ENCODE measurements at places on chromosomes 1 and 21. TPM values are rescaled to one million over a fixed set of nuclear protein-coding genes. Genes with fewer than 3 reads are reported as not detected.

DNA sequence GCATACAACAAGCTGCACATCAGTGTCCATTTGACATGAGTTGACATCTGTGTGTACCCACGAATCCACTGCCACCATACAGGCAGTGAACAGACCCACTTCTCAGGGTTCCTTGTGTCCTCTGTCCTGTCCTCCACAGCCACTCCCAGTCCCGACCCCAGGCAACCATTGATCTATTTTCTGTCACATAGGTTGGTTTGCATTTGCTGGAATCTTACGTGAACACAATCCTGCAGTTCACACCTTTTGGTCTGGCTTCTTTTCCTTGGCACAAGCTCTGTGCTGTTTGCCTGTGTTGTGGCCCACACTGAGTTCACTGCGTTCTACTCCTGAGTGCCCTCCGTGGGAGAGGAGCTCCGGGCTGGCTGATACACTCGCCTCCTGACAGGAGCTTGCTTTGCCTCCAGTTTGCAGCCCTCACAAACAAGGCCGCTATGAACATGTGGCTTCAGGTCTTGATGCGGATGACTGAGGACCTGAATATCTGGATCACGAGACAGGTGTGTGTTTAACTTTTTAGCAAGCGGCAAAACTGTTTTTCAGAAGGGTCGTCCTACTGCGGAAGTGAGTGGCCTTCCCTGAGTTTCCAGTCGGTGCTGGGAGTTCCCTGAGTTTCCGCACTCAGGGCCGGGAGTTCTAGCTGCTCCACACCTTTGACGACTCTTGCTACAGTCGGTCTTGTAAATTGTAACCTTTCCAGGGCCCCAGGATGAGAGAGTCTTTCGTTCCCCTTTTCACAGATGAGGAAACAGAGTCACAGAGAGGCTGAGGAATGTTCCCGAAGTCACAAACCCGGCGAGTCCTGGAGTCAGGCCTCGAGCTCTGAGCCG, 13.0 kb upstream of the COL18A1 start:
- no peaks in the 10 kb centered on the region for H3K36me3 ChIP-seq
- DNase-seq = no peak
- peaks cover 6% of the 10 kb centered on the region for H3K4me1 ChIP-seq
- H3K27ac ChIP-seq = no peak overlapping the region

DNA sequence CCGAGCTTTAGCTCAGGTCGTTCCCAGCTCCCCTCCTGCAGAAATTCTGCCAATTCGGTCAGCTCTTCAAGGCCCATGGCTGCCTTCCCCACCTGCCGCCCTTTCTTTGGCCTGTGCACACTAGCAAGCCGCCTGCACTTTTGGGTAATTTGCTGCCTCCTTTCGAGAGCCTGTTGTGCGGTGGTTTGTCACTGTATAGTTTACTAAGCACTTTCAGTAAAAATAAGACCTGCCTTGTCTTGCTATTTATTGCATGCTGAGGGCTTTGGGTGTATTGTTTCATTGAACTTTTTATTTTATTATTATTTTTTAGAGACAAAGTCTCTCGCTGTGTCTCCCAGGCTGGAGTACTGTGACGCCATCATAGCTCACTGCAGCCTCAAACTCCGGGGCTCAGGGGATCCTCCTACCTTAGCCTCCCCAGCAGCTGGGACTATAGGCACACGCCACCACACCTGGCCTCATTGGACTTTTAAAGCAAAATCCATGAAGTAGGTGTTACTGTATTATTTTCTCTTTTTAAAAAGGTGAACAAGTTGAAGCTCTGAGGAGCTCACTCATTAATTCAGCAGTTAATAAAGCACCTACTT, 1.1 kb upstream of the FABP3 start:
- no peak for DNase-seq
- no peaks in the 10 kb centered on the region for H3K4me1 ChIP-seq
- no peaks in the 10 kb centered on the region for H3K36me3 ChIP-seq
- peak overlapping the region; percentile 88 for H3K27ac ChIP-seq
- H3K4me3 ChIP-seq = peak overlapping the region; percentile 46

DNA sequence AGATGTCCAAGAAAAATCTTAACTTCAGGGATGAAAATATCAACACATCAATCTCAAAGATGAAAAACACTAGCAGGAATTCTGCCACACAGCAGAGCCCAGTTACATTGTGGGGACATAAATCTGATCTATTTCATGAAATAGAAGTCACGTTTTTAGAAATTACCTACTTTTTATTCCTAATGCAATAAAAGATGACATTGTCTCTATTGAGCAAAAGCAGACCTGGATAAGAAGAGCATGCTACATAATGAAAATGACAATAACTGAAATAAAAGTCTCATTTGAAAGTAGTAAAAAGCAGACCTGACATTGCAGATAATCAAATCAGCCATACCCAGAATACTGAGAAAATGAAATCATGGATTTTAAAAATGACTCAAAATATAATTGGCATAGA, 156.8 kb downstream of the NTNG1 start:
- H3K4me3 ChIP-seq = no peak overlapping the region
- H3K27me3 ChIP-seq = no peaks in the 10 kb centered on the region
- H3K4me1 ChIP-seq = no peaks in the 10 kb centered on the region

DNA sequence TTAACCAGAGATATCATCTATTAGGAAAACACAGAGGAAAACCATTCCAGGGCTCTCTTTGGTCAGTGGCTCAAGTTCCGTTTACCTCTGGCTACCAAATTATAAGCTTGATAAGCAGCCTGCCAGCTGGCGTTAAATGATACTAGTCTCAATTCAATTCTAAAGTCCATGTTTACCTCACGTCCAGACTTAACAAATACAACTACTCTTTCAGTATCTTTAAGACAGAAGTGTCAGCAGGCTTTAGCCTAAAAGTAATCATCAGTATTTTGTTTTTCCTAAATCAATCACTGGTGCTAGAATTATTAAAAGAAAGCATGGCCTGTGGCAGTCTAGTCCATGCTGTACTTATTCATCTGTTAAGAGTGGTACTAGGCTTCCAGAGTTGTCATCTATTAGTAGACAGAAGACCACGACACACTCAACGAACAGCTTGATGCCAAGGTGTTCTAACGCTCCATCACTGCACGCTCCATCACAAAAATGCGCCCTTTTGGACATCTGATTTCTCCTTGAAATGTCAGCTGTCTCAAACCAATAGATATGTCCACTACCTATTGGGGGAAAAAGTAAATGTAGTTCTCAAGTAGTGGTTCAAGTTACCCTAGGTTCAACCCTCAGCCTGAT, 1.5 kb downstream of the IVNS1ABP start:
- no peak for DNase-seq
- H3K36me3 ChIP-seq = no peaks in the 10 kb centered on the region
- peak overlapping the region; percentile 91 for H3K27ac ChIP-seq
- H3K4me1 ChIP-seq = peaks cover 5% of the 10 kb centered on the region

DNA sequence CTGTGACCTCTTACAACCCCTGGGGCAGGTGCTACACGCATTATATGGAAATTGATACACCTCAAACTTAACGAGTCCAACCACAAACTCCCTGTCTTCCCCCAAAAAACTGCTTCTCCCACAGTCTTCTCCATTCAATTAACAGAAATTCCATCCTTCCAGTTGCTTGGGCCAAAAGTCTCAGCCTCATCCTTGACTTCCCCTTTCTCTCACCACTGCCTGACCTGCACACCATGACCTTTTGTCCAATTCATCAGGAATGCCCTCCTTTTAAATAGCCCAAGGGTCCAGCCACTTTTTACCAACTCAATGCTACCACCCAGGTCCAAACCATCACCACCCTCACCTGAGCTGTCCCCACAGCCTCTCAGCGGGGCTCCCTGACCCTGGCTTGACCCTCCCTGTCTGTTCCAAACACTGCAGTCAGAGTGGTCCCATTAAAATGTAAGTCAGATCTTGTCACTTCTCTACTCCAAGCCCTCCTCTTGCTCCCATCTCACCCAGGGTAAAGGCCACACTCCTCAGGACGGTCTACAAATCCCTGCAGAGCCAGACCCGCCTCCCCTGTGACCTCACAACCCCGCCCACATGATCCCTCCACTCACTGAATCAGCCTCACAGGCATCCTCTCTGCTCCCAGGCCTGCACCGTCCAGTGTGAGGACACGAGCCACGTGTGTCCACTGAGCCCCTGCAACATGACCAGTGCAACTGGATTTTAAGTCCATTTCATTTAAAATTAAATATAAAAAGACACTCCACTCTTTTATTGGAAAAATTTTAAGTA, 18.5 kb downstream of the KCNN3 start:
- DNase-seq = no peak
- H3K27ac ChIP-seq = no peak overlapping the region

TNFRSF14 gene
- 75.8 TPM for total RNA-seq

OR10J1 gene
- not detected for total RNA-seq

KCNE1 gene
- 2.2 TPM for total RNA-seq
